ENCODE measurements at places on chromosomes 7 and 10.

GRCh38 chr7:114628362-114628761, 213.7 kb downstream of the FOXP2 start:
- no peak for DNase-seq

DNA sequence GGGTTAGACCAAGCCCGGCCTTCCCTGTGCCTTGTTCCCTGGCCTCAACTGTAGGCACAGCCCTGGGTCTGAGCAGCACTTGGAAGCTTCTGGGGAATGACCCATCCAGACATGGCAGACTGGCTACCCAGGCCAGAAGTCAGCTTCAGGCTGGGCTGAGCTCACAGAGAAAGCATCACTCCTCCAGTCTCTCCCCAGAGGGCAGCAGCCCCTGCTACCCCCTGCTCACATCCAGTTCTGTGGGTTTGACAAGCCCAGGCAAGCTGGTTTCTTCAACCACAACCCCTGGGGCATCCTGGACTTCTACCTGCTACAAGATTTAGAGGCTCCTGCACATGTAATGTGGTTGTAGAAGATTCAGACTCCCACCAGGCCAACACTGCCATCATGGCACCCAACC, 9.0 kb downstream of the C10orf71 start:
- no peak for DNase-seq

GRCh38 chr7:103712991-103713778, 267.2 kb upstream of the SLC26A5 start:
- no peak for DNase-seq

- no peak for DNase-seq
Observed at GRCh38 chr7:10245406-10245805, 728.3 kb upstream of the PHF14 start.

DNA sequence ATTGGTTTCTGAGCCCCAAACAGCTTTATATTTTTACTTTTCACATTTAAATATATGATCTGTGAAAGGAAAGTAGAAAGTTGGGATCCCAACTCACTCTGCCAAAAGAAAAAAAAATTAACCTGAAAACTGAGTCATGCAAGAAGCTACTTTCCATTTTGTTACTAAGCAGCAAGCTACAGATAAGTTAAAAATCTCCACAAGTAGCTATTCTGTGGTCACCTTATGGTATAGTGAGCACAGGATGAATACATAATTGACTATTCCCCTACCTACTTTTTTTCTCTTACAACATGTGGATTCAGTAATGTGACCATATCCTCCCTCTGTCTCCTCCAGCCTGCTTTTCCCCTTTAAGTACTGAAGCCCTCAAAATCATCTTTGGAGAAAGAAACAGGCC, 30.3 kb upstream of the CREB3L2 start:
- DNase-seq, result no peak

- DNase-seq, result no peak
Observed at GRCh38 chr7:40092182-40092581, 42.2 kb downstream of the MPLKIP start.

GRCh38 chr10:58773944-58774343, 261.3 kb downstream of the BICC1 start:
- no peak for DNase-seq

All from CD4-positive, alpha-beta T cell treated with Interleukin-4 for 4 hours (primary cell).